T-helper 1 cell (primary cell): ENCODE measurements at places on chromosomes 13 and 19.

DNA sequence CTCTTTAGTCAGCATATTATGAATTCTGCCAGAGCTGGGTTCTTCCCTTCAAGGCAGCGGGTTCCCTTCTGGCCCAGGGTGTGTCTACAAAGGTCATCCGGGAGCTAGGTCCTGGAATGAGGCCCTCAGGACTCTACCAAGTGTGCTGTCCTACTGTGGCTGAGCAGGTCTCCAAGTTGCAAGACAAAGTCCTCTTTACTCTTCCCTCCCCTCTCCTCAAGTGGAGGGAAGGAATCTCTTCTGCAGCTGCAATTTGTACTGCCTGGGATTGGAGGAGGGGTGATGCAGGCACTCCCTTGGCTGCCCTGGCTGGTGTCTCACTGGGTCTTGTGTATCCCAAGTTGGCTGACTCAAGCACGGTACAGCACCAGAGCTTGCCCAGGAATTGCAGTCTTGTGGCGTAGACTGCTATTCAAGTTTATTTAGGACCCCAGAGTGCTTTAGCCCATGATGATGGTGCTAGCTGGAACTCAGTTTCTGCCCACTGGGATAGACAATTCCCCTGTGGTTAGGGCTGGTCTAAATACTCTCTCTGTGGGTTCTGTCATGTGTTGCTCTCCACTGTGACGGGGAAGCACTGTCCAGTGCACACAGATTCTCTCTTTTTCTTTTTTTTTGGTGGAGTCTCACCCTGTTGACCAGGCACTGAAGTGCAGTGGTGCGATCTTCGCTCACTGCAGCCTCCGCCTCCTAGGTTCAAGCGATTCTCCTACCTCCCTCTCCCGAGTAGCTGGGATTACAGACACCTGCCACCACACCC is 28.5 kb downstream of the RFC3 start:
- no peak for DNase-seq

DNA sequence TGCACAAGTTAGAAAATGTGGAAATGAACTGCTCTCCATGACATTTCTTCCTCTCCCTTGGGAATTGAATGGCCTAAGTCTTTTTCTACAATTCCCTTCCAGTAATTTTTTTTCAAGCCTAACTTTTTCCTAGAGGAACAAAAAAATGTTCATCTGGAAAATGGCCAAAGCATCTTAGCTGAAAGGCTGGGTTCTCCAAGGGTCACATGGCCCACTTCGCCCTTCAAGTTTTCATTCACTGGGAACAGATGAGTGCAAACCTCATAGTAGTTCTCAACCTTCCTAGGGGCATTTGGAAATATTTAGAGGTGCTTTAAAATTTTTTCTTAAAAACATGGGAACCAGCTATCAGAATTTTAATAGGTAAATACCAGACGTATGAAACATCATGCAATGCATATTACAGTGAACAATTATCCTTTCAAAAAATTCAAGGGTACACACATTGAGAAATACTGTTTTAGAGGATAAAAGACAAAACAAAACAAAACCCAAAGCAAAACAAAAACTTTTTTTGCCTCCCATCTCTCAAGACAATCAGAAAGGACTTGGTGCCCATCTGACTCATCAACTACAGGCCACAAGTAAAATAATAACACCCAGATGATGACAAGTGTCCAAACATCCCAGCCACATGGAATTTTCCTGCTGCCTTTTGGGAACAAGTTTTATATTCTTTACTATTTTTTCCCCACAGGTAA is 208.8 kb downstream of the SLITRK6 start:
- DNase-seq = no peak

- DNase-seq = no peak
Measured at GRCh38 chr19:11373166-11373884, 1.1 kb upstream of the SWSAP1 start.

GRCh38 chr19:14762111-14762510 is 16.2 kb downstream of the ADGRE2 start:
- no peak for DNase-seq

DNA sequence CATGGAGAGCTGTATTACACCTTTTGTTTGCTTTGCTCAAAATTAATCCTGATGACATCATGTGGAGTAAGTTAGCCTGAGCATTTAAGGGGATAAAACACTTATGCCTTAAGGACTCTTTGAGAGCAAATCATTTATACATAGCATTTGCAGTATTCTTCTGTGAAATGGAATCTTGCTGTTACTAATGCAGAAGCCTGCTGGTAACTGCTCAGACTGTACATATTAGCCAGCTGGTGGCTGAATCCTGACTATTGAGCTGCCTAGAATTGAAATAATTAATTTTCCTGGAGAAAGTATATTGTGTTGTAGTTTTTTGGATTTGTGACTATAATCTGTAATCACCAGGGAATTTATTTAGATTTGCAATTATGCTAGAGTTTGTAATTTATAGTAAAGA is 363.2 kb downstream of the GPC6 start:
- no peak for DNase-seq

GRCh38 chr13:44768775-44769581 is 192.8 kb upstream of the TSC22D1 start:
- DNase-seq = no peak

DNA sequence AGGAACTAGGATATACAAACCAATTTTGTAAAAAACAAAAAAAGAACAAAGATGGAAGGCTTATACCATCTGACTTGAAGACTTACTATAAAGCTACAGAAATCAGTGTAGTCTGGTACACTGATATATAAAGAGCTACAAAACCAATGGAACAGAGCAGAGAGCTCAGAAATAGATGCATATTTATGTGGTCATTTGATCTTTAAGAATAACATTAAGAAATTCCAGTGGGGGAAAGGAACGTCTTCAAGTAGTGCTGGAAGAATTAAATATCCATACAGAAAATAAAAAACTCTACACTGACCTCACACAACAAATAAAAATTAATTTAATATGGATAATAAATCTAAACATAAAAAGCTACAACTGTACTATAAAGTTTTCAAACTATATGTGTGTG is 317.0 kb downstream of the ENOX1 start:
- DNase-seq = no peak

DNA sequence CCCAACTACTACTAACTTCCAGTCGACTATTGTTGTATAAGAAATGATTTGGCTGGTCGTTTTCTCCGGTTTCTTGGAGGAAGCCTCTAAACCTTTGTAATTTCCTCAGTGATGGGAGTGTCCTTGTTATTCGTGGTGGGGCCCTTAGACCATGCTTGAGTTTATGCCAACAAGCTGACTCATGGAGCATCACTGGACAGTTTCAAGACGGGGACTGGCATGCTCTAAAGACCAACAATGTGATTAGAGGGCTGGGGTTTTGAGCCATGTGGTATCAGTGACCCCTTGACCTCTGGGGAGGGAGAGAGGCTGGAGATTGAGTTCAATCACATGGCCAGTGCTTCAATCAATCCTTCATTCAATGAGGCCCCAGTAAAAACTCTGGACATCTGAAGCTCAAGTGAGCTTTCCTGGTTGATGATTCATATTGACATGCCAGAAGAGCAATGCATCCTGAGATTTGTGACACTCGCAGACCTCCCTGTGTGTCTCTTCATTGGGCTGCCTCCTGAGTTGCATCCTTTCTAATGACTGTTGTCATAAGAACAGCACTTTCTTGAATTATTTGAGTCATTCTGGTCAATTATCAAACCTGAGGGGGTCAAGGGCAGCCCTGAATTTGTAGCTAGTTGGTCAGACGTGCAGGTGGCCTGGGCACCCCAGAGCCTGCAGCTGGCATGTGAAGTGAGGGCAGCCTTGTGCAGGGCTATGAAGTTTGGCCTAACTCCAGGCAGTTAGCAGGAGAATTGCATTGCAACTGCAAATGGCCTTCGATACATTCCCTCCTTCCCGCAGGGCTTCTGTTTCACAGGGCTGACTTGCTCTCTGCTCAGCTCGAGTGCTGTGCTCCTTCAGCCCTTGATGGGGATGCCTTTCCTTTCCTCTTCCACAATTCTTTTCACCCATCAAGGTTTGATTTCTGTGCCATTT is 246.5 kb downstream of the FGF9 start:
- DNase-seq = no peak

DNA sequence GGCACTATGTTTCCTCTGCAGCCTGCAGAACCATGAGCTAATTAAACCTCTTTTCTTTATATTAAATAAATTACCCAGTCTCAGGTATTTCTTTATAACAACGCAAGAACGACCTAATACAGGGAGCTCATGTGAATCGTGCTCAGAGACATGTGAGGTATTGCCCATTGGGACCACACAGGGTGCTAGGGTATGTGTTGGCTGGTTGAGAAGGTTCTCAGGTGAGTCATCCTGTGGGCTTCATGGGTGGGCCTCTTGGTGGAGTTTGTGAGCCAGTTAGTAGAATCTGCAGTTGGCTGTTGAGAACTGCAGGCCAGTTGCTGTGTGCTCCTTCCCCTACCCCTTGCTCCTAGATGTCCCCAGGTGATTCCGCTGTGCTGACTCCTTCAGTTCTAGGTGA is 163.0 kb downstream of the HS6ST3 start:
- DNase-seq = no peak

GRCh38 chr13:45670189-45670885 is 31.8 kb upstream of the CBY2 start:
- no peak for DNase-seq

DNA sequence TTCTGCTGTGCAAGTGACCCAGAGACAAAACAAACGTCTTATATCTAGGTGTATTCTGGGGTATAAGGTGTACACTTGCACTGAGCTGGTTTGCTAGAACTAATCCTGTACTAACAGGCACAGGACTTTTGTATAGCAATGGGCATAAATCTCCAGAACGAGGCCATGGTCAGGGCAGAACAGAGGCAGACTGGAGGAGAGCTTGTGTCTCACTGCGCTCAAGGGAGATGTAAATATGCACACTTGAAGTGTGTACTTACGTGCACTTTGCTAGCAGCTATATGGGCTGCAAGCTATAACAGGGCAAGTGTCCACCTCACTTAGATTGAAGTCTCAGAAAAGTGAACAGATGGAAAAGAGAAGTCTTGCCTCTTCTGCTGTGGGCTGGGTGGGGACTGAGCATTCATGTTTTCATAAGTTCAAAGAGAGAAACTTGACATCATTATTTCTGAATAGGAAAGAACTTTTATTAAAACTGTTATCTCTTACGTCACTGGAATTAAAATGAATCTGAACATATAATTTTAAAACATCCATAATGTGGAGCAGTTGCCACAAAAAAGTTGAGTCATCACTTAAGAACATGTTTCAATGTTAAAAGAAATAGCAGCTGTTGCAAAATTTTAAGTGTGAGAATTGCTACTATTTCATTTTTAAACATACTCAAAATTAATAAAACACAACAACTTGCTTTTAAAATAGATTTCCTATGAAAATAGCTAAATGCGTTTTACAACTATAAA is 888.3 kb downstream of the PCDH9 start:
- DNase-seq = no peak

GRCh38 chr13:110560601-110561343 is 750 bp downstream of the RAB20 start:
- no peak for DNase-seq

- no peak for DNase-seq
Measured at GRCh38 chr13:114099918-114100445, 32.4 kb downstream of the RASA3 start.

GRCh38 chr13:20174656-20175405 is 14.0 kb upstream of the GJA3 start:
- DNase-seq = no peak

DNA sequence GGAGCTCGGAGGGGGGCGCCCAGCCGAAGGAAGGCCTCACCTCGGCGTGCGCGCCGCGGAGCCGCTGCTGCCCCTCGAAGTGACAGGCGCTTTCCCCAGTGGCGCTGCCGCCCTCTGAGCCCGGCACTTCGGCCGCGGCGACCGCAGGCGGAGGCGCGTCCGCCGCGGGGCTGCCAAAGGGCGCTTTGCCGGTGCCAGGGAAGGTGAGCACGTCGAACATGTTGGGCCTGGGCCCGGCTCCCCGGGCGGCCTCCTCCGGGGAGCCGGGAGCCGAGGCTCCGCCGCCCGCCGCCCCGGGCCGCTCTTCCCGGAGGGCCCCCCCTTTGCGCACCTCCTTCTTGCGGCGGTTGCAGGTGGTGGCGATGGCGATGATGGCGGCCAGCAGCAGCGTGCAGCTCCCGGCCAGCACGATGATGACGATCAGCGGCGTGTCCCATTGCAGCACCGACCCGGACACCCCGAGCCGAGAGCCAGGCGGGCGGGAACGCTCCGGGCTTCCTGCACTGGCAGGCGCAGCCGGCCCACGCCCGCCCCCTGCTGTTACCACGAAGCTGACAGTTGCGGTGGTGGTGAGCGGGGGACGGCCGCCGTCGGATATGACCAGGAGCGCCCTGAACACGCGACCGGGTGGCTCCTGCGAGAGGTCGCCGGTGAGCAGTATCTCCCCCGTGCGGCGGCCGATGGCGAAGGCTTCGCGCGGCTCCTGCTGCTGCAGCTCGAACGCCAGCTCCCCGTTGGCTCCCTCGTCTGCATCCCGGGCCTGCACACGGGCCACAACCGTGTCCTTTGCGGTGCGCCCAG is 2.5 kb downstream of the PCDH8 start:
- peak; percentile 51 for DNase-seq

DNA sequence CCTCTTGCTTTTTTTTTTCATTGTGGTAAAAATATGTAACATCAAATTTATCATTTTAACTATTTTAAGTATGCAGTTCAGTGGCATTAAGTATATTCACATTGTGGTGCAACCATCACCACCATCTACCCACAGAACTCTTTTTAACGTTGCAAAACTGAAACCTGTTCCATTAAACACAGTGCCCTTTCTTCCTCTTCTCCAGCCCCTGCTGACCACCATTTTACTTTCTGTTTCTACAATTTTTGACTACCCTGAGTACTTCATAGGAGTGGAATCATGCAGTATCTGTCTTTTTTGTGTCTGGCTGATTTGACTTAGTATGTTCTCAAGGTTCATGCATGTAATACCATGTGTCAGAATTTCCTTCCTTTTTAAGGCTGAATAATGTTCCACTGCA is 153.1 kb downstream of the FGF9 start:
- DNase-seq = no peak

DNA sequence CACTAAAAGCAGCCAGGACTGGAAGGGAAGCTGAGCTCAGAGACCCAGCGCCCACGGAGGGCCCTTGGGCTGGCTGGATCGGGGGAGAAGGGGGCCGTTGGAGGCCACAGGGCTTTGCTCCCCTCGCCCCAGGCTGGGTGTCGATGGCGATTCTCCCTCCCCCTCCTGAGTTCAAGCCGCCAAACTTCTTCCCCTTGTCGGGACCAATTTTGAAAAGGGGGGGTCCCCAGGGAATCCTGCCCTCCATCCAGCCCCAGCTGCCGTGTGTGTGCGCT is 61.2 kb downstream of the COLGALT1 start:
- no peak for DNase-seq

DNA sequence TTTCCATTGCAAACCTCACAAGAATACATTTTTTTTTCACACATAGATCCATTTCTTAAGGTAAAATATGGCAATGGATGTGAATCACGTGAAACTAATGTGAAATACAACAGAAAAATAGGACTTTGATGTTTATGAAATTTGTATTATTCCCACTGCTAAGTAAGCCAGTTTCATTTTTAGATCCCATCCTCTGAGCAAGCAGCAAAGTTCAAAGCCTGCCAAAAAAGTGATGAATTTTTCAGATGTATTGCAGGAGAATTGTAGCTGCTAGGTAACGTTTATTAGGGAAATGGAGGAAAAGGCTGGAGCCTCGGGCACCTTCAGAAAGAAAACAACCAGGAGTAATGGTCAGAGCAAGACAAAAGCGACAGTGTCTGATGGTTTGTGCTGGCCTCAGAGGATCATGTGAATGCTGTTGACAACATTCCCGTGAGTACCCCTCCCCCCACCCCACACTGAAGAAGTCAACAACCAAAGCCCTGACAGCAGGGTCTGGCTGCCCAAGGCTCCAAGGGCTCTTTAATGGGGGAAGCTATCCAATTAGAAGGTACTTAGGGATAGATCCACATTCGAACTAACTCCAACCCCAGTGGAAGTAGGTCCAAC is 95.5 kb downstream of the OXGR1 start:
- no peak for DNase-seq
